Aorta (tissue), 5 donors: ENCODE measurements at places on chromosomes 3 and 15. TPM values are rescaled to one million over a fixed set of nuclear protein-coding genes. Genes with fewer than 3 reads are reported as not detected.

ADPRH gene
- total RNA-seq, result 13.9 TPM

WDR93 gene
- total RNA-seq, result not detected

ZIC4 gene
- 0.49 TPM for total RNA-seq

SIDT1 gene
- 1.8 TPM for total RNA-seq

CPLX3 gene
- total RNA-seq, result not detected

SHC4 gene
- total RNA-seq, result 18.6 TPM

SLC22A14 gene
- total RNA-seq, result 0.49 TPM

RASGRP1 gene
- 1.5 TPM for total RNA-seq

TYRO3 gene
- 6.0 TPM for total RNA-seq

ARGFX gene
- total RNA-seq, result not detected

PIGBOS1 gene
- total RNA-seq, result 14.5 TPM

BNC1 gene
- total RNA-seq, result 0.13 TPM

MAPKAPK3 gene
- 23.7 TPM for total RNA-seq

AMOTL2 gene
- 82.1 TPM for total RNA-seq

CHRM5 gene
- total RNA-seq, result not detected

CA12 gene
- total RNA-seq, result 29.7 TPM

NUP210 gene
- 2.8 TPM for total RNA-seq

ISLR gene
- 62.2 TPM for total RNA-seq

UQCC5 gene
- 9.1 TPM for total RNA-seq

TTLL13 gene
- not detected for total RNA-seq

UBA7 gene
- total RNA-seq, result 102 TPM

ZBBX gene
- not detected for total RNA-seq

SNTN gene
- total RNA-seq, result not detected
